AG10803 (cell line): ENCODE measurements at places on chromosomes 7 and 10.
A peak's percentile ranks its signal among the peaks of the same experiment; 100 is the strongest.

GRCh38 chr10:130745251-130745650 lies 566.3 kb downstream of the TCERG1L start:
- no peak for DNase-seq

DNA sequence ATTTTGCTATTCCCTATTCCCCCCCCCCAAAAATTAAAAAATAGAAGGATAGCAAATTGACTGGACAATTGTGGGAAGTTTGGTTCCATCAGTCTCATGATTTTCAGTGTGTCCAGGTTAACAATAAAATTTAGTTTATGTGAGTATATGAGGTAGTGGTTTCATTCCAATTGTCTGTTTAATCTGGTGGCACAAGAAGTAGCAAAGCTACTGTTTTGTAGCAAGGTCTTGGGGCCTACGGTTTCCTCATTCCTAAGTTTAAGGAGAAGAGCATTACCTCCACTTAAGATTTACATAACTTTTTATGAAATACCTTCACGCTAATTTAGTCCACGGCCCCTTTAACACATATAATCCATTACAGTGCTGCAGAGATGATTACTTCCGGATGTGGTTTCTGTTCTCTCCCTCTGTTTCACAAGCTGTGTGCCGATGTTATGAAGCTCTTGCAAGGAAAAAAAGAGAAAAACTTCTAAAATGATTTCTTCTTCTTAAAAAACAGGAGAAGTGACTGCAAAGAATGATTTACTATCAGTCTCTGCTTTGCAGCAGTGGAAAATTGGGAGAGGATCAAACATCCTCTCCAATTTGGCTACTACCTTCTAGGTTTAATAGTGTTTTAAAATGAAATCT lies 32.7 kb upstream of the NPVF start:
- peak; percentile 64 for DNase-seq

GRCh38 chr10:68955355-68955831 lies 577 bp upstream of the DDX21 start:
- DNase-seq, result peak; percentile 17

GRCh38 chr10:131997366-131998049 lies 15.8 kb upstream of the BNIP3 start:
- peak; percentile 77 for DNase-seq

- no peak for DNase-seq
Observed at GRCh38 chr10:62820586-62820985, 4.4 kb upstream of the EGR2 start.

- no peak for DNase-seq
Observed at GRCh38 chr7:45700556-45700955, 126.4 kb downstream of the ADCY1 start.

DNA sequence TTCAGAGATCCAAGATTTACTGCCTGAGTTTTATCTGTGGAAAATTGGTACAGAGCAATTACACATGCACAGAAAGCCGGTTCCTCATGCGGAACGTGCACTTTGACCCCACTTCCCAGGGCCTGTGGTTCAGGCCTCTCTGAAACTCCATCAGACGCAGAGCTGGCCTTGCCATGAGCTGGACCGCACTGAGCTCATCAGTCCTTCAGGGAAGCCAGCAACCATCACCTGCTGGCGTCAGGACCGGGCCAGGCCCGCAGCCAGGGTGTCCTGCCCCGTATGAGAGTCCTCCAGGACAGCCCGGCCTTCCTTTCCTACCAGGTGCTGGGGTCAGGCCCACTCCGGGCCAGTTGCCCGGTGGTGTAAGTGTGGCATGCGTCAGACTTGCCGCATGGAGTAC lies 446.5 kb upstream of the FOXK1 start:
- DNase-seq, result no peak

- DNase-seq, result peak; percentile 86
Observed at GRCh38 chr7:142553216-142553615, 196.1 kb upstream of the PRSS1 start.

- no peak for DNase-seq
Observed at GRCh38 chr10:78450807-78451485, 417.3 kb downstream of the RPS24 start.

- DNase-seq, result peak; percentile 12
Observed at GRCh38 chr7:264541-265191, 25.3 kb upstream of the FOXL3 start.
